Activated CD4-positive, alpha-beta T cell treated with anti-CD3 and anti-CD28 coated beads for 36 hours (primary cell): ENCODE measurements at places on chromosomes 3 and 15. TPM values are rescaled to one million over a fixed set of nuclear protein-coding genes. Genes with fewer than 3 reads are reported as not detected.

The PEAK1 gene
- 27.0 TPM for total RNA-seq

The GALNT15 gene
- total RNA-seq = not detected

The NTRK3 gene
- total RNA-seq = 0.88 TPM

The CSPG4 gene
- total RNA-seq = not detected

The SCAANT1 gene
- not detected for total RNA-seq

The NFKBIZ gene
- 56.7 TPM for total RNA-seq

The GOLGA8Q gene
- total RNA-seq = 0.32 TPM

The ZDHHC19 gene
- not detected for total RNA-seq

The DUOX1 gene
- 0.11 TPM for total RNA-seq

DNA sequence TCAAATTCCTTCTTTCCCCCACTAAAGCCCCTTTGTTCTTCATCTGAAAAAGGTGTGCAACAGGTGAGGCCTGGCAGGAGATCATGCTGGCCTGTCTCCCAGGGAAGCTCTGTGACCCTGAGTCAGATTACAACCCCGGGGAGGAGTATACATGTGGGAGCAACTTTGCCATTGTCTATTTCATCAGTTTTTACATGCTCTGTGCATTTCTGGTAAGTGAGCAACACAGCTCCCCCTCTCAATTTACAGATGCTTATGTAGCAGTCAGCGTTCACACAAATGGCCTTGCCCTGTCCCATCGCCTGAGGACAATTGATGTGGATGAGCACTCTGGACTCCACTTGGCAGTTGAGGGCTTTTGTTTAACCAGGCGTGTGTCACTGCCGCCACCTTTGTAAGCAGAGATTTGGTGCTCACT is 70.4 kb downstream of the CHDH start:
- H3K4me3 ChIP-seq = no peak overlapping the region
- H3K36me3 ChIP-seq = no peaks in the 10 kb centered on the region
- no peak for DNase-seq
- no peak overlapping the region for H3K27ac ChIP-seq
- H3K27me3 ChIP-seq = peaks cover 2% of the 10 kb centered on the region

- H3K27me3 ChIP-seq = no peaks in the 10 kb centered on the region
- H3K4me1 ChIP-seq = peaks cover 30% of the 10 kb centered on the region
- H3K36me3 ChIP-seq = peaks cover 21% of the 10 kb centered on the region
- H3K4me3 ChIP-seq = no peak overlapping the region
Measured at GRCh38 chr3:57675530-57675929, 17.3 kb downstream of the DENND6A start.

GRCh38 chr3:39065197-39065596 is 13.4 kb downstream of the WDR48 start:
- peaks cover 13% of the 10 kb centered on the region for H3K36me3 ChIP-seq
- DNase-seq = peak; percentile 55
- H3K27ac ChIP-seq = peak overlapping the region; percentile 27
- H3K4me1 ChIP-seq = peaks cover 28% of the 10 kb centered on the region

- H3K27me3 ChIP-seq = peaks cover 15% of the 10 kb centered on the region
- no peak overlapping the region for H3K4me3 ChIP-seq
- no peaks in the 10 kb centered on the region for H3K36me3 ChIP-seq
- no peak overlapping the region for H3K27ac ChIP-seq
Measured at GRCh38 chr3:11948866-11949265, 55.3 kb upstream of the SYN2 start.

- H3K4me3 ChIP-seq = no peak overlapping the region
- H3K27ac ChIP-seq = no peak overlapping the region
- no peak for DNase-seq
- H3K36me3 ChIP-seq = no peaks in the 10 kb centered on the region
- H3K4me1 ChIP-seq = no peaks in the 10 kb centered on the region
- peaks cover 5% of the 10 kb centered on the region for H3K27me3 ChIP-seq
Measured at GRCh38 chr15:25890529-25890928, 27.4 kb upstream of the ATP10A start.

GRCh38 chr3:151120409-151120808 is 34.9 kb downstream of the MED12L start:
- H3K27ac ChIP-seq = no peak overlapping the region
- H3K4me1 ChIP-seq = no peaks in the 10 kb centered on the region
- peaks cover 3% of the 10 kb centered on the region for H3K27me3 ChIP-seq
- H3K36me3 ChIP-seq = no peaks in the 10 kb centered on the region
- DNase-seq = no peak
- no peak overlapping the region for H3K4me3 ChIP-seq

DNA sequence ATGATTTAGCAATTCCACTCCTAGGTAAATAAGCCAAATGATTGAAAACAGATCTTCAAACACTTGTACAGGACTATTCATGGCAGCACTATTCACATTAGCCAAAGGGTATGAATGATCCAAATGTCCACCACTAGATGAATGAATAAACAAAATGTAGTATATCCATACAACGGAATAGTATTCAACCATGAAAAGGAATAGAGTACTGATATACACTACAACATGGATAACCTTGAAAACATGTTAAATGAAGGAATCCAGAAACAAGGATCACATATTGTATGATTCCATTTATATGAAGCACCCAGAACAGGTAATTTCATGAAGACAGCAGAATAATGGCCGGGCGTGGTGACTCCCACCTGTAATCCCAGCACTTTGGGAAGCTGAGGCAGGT is 78.2 kb upstream of the IGF1R start:
- no peaks in the 10 kb centered on the region for H3K36me3 ChIP-seq
- H3K4me1 ChIP-seq = no peaks in the 10 kb centered on the region
- no peak overlapping the region for H3K27ac ChIP-seq

GRCh38 chr15:83276661-83277060 is 7.8 kb downstream of the BNC1 start:
- H3K4me1 ChIP-seq = no peaks in the 10 kb centered on the region
- H3K36me3 ChIP-seq = no peaks in the 10 kb centered on the region
- no peak overlapping the region for H3K27ac ChIP-seq
- H3K4me3 ChIP-seq = no peak overlapping the region
- no peak for DNase-seq

DNA sequence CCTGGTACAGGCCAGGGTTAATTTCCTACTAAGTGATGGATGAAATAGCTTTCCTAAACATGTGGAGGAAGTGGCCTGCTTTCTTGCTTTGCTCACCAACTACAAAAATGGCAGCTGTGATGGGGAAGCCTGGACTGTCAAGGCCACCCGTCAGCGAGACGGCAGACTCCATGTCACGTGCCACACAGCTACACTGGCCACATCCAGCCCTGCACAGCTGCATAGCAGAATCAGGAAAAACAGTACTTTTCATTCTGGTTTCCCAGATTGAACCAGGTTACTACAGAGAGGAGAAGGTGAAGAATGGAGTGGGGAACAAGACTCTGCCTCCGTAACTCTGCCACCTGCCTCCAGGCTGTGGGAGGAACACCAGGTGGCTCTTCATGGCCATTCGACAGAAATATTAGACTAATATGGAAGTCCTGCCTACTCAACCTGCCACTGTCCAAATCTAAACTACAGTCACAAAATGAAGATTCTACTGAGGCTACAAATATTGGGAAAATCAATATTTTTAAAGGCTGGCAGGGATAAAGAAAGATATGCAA is 174.3 kb downstream of the MAGI1 start:
- H3K36me3 ChIP-seq = no peaks in the 10 kb centered on the region
- no peak for DNase-seq
- no peak overlapping the region for H3K27ac ChIP-seq
- peaks cover 3% of the 10 kb centered on the region for H3K27me3 ChIP-seq
- H3K4me1 ChIP-seq = no peaks in the 10 kb centered on the region

DNA sequence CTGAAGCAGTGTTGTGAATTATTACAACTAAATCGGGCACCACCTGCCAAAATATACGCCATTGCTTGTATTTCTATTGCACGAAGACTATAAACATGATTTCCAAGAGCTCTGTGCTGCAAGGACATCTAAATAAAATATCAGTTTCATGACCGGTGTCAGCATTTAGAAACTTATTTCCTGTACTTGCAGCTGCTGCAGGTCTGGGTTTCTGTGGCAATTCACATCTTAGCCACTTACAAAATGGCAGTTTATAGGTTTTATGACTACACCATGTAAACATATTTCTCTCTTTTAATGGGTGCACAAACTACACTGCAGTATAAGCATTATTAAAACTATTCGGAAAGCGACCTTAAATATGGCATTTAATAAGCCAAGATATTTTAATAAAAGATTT is 359.4 kb downstream of the VPS13C start:
- H3K36me3 ChIP-seq = no peaks in the 10 kb centered on the region
- DNase-seq = no peak
- no peak overlapping the region for H3K27ac ChIP-seq
- no peak overlapping the region for H3K4me3 ChIP-seq
- no peaks in the 10 kb centered on the region for H3K4me1 ChIP-seq

- H3K27ac ChIP-seq = no peak overlapping the region
- H3K27me3 ChIP-seq = no peaks in the 10 kb centered on the region
- no peaks in the 10 kb centered on the region for H3K36me3 ChIP-seq
- DNase-seq = no peak
- H3K4me1 ChIP-seq = peaks cover 11% of the 10 kb centered on the region
- no peak overlapping the region for H3K4me3 ChIP-seq
Measured at GRCh38 chr3:31960793-31961431, 20.1 kb downstream of the OSBPL10 start.

DNA sequence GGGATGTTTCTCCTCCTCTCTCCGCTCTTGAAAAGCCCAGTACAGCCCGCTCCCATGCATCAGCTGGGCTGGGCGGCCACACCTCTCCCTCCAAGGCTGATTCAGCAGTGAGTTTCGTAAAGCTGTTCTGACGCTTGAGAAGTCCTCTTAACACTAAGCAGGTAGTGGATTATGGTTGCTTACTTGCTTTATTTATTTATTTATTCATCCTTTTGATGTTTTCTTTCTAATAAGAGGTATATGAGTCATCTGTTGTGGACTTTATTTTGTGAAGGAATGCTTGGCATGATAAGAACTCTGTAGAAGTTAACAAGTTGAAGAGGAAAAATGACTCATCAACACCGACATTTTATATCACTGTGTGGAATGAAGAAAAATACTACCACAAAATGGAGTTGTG is 285.0 kb downstream of the SQOR start:
- peaks cover 2% of the 10 kb centered on the region for H3K27me3 ChIP-seq
- H3K4me1 ChIP-seq = no peaks in the 10 kb centered on the region
- H3K36me3 ChIP-seq = no peaks in the 10 kb centered on the region
- DNase-seq = no peak
- no peak overlapping the region for H3K4me3 ChIP-seq
- no peak overlapping the region for H3K27ac ChIP-seq

GRCh38 chr15:85620690-85621049 is 174.1 kb downstream of the KLHL25 start:
- peaks cover 54% of the 10 kb centered on the region for H3K4me1 ChIP-seq
- H3K27ac ChIP-seq = no peak overlapping the region
- DNase-seq = no peak
- peaks cover 13% of the 10 kb centered on the region for H3K36me3 ChIP-seq
- no peak overlapping the region for H3K4me3 ChIP-seq

DNA sequence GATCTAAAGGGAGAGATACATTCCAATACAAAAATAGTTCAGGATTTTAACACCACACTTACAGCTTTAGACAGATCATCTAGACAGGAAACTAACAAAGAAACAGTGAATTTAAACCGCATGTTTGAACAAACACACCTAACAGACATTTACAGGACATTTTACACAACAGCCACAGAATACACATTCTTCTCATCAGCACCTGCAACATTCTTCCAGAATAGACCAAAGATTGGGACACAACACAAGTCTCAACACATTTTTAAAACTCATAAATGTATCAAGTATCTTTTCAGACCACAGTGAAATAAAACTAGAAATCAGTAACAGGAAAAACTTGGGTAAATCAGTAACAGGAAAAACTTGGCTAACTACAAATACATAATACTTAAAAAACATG is 256.3 kb downstream of the MCTP2 start:
- H3K36me3 ChIP-seq = no peaks in the 10 kb centered on the region
- H3K27ac ChIP-seq = no peak overlapping the region
- H3K27me3 ChIP-seq = no peaks in the 10 kb centered on the region
- no peaks in the 10 kb centered on the region for H3K4me1 ChIP-seq
- DNase-seq = no peak
- H3K4me3 ChIP-seq = no peak overlapping the region

- no peak for DNase-seq
- H3K36me3 ChIP-seq = no peaks in the 10 kb centered on the region
- H3K27ac ChIP-seq = no peak overlapping the region
- no peaks in the 10 kb centered on the region for H3K27me3 ChIP-seq
Measured at GRCh38 chr3:115301364-115301860, 154.3 kb upstream of the ZBTB20 start.

DNA sequence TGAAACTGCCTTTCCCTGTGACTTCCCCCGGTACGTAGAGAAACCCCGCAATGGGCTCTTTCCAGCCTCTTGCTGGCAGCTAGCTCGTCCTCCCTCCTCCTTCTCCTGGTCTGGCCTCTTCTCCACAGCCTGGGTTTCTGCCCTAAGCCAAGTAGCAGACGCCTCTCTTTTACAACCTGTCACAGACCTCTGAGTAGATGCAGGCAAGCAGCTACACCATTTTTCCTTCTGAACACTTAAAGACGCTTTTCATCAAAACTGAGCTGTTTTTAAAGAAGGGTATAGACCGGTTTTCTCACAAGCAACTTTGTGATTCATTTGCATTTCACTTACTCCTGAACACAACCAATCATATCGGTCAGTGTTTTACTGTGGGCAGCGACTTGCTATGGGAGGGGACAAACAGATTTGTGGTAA is 32.0 kb downstream of the ADAMTSL3 start:
- DNase-seq = no peak
- no peak overlapping the region for H3K4me3 ChIP-seq

GRCh38 chr3:10470120-10471053 is 35.0 kb downstream of the ATP2B2 start:
- peaks cover 12% of the 10 kb centered on the region for H3K27me3 ChIP-seq
- peaks cover 5% of the 10 kb centered on the region for H3K4me1 ChIP-seq
- H3K36me3 ChIP-seq = no peaks in the 10 kb centered on the region
- no peak for DNase-seq
- H3K4me3 ChIP-seq = no peak overlapping the region

DNA sequence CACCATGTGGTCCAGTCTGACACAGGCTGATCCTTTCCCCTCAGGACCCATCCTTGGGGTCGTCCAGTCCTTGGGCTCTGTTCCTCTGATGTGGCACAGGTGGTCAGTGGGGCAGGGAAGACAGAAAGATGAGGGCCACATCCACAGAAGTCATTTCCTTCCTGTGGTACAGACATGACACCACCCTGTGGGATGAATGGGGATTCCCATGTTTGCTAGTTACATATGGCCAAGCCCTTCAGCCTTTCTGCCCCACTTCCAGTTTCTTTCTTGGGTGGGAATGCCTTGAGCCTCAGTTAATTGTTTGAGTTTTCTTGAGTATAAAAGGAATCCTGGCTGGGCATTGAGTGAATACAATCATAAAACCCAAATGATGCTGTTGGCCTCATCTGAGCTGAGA is 284.7 kb upstream of the CTDSPL start:
- H3K36me3 ChIP-seq = no peaks in the 10 kb centered on the region
- peaks cover 11% of the 10 kb centered on the region for H3K27me3 ChIP-seq
- no peaks in the 10 kb centered on the region for H3K4me1 ChIP-seq
- no peak overlapping the region for H3K27ac ChIP-seq
- DNase-seq = no peak
